ENCODE measurements at places on chromosomes 11 and 22. TPM values are rescaled to one million over a fixed set of nuclear protein-coding genes. Genes with fewer than 3 reads are reported as not detected.

Gene GAL3ST3
- polyA plus RNA-seq = not detected

Gene BRSK2
- 50.2 TPM for polyA plus RNA-seq

Gene ART5
- 0.22 TPM for polyA plus RNA-seq

Gene POU2AF3
- 3.3 TPM for polyA plus RNA-seq

Gene SCN4B
- polyA plus RNA-seq = 1.0 TPM

Gene KCNJ1
- not detected for polyA plus RNA-seq

Gene CPT1A
- 19.7 TPM for polyA plus RNA-seq

Gene MCAT
- 9.8 TPM for polyA plus RNA-seq

Gene VPREB1
- polyA plus RNA-seq = not detected

Gene TREH
- 2.0 TPM for polyA plus RNA-seq

Gene YIF1A
- 84.3 TPM for polyA plus RNA-seq

Gene A4GALT
- 36.4 TPM for polyA plus RNA-seq

Gene CALCA
- polyA plus RNA-seq = not detected

Gene IGSF22
- polyA plus RNA-seq = 0.11 TPM

Gene RCN1
- 78.3 TPM for polyA plus RNA-seq

Gene DLG2
- 1.7 TPM for polyA plus RNA-seq

Gene KRTAP5-11
- not detected for polyA plus RNA-seq

Gene OR4D6
- not detected for polyA plus RNA-seq

Gene WNT11
- polyA plus RNA-seq = 16.5 TPM

Gene CCDC87
- polyA plus RNA-seq = 0.04 TPM

Gene MEI1
- 1.6 TPM for polyA plus RNA-seq

Gene KCNE3
- polyA plus RNA-seq = 15.7 TPM

Gene PRDM10
- 1.4 TPM for polyA plus RNA-seq

Gene OR5D18
- not detected for polyA plus RNA-seq

Gene OR51E2
- 0.10 TPM for polyA plus RNA-seq

Gene RIMBP3C
- polyA plus RNA-seq = not detected

Gene SMC1B
- 0.02 TPM for polyA plus RNA-seq

Gene ABCC8
- polyA plus RNA-seq = 1.7 TPM
